ENCODE measurements at places on chromosomes 7 and 10.

DNA sequence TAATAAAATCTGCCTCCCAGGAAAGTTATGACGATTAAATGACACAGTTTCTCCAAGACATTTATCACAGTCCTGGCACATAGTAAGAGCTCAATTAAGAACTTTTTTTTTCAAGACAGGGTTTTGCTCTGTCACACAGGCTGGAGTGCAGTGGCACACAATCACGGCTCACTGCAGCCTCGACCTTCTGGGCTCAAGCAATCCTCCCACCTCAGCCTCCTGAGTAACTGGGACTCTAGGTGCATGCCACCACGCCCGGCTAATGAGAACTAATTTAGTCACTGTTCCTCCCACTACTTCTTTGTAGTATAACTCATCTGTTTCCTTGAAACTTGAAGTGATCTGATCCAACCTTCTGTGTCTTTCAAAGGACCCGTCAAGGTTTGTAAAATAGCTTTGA, 42.2 kb upstream of the MXI1 start:
- no peak for DNase-seq

DNA sequence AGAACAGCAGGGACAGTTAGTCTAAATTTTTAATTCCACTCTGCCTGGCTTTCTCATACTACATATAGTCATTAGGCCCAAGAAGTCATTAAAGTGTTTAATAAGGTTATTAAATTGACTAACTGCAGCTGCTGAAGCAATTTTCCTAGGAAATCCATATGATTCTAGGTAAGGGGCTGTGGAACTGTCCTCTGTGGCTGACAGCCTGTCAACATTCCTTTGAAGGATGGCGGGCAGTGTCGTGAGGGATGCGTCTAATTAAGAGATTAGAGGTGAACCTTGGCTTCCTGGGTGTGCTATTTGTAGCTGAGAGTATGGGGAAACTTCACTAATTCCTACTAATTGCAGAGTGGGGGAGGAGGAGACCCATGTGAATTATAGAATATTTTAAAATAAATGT, 64.6 kb downstream of the SNX10 start:
- no peak for DNase-seq

DNA sequence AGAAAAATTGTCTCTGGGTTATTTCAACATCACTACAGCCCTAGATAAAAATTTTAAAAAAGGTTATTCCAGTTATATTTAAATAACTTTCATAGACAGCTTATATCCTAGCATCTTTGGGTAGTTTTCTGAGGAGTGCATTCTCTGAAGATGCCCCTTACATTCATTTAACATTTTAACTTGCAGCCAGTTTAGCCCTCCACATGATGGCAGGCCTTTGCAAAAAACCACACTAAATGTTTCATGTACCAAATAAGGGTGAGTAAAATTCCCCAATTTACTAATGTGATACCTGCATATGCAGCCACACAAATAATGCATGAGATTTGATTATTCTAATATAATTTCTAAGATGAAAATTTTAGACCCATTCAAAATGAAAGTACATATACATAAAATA, 108.4 kb upstream of the ZWINT start:
- no peak for DNase-seq

DNA sequence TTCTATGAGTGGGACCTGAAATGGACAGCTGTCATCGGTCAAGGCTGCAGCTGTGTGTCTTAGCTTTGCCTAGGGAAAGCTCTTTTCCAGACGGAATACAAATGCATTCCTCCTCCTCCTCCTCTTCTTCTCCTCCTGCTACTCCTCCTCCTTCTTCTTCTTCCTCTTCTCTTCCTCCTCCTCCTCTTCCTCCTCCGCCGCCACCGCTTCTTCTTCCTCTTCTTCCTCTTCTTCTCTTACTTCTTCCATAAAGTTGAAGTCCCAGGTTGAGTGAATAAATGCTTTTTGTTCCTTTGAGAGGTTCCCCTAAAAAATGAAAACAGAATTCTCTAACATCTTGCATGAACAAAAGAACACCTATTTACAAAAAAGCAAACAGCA, 28.7 kb downstream of the KLF6 start:
- no peak for DNase-seq

- no peak for DNase-seq
These were observed 155.4 kb downstream of the CELF2 start for GRCh38 chr10:11173042-11173441.

DNA sequence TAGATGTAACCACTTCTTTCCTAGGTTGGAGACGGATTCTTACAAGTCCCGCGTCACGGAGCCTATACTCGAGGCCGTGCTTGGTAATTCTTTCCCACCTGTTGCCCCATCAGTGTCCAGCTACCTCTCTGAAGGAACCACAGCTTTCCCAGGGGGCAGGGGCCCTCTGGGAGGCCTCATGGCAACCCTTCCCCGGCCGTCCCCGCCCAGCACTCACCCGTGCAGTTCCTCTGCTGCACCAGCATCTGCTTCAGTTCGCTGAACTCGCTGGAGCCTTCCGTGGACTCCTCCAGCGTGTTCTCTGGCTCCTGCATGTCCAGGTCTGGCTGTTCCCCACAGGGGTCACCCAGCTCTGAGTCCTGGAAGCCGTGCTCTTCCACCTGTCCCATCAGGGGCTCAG, 24.5 kb downstream of the ZNF777 start:
- no peak for DNase-seq

GRCh38 chr10:2734603-2735002, 332.7 kb upstream of the PFKP start:
- no peak for DNase-seq

- peak; percentile 78 for DNase-seq
These were observed 62.2 kb upstream of the TARP start for GRCh38 chr7:38335492-38336147.

GRCh38 chr10:11086177-11086840, 68.6 kb downstream of the CELF2 start:
- DNase-seq, result no peak

GRCh38 chr10:113496111-113497109, 56.4 kb upstream of the HABP2 start:
- no peak for DNase-seq

- DNase-seq, result no peak
These were observed 17.6 kb downstream of the DNAJB12 start for GRCh38 chr10:72337039-72337629.

- DNase-seq, result no peak
These were observed 50.9 kb downstream of the DCLRE1A start for GRCh38 chr10:113802997-113803396.

DNA sequence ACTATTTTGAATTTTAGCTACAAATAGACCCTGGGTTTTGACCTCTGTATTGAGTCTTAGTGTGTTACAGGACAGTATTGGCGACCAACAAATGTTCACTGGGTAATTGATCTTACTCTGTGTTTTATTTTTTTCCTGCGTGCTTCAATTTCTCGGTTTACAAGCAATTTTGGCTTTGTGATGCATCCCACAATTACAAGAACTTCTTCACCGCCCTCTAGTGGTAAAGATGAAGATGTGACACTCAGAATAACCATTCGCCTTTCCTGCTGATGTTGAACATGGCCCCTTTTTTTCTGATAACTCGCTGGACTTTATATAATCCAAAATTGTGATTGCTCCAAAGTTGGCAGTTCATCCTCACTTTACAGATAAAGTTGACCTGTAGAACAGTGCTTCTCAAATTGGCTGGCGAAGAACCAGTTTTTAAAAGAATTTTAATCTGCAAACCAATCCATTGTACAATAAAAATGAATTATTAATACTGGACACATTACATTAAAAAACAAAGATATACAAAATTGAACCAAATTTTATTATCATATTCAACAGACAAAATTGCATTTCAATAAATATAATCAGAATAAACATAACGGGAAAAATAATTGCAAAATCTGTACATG, 20.2 kb upstream of the SMC3 start:
- DNase-seq, result peak; percentile 16

DNA sequence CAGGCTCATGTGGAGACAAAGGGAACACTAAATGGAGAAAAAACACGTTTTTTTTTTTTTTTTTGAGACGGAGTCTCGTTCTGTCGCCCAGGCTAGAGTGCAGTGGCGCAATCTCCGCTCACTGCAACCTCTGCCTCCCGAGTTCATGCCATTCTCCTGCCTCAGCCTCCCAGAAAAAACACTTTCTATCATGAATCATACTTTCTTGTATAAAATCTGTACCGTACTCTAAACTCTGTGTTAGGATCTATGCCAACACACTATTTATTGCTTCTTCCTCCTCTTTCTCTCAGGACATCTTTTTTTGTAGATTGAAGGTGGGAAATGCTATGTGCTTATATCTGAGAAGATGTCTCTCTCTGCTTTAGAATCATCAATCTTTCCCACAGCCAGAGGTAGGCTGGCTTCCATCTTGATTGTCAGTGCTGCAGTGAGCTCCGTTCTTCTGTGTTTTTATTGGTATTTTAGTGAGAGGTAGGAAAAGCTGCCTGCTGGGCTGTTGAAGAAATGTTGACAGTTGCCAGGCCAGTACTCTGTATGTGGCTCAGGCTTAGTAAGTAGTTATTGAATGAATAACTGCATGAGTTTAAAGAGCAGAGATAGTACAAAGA, 101.1 kb downstream of the GPR85 start:
- DNase-seq, result no peak

- DNase-seq, result no peak
These were observed 45.4 kb downstream of the PPIF start for GRCh38 chr10:79392506-79393176.

DNA sequence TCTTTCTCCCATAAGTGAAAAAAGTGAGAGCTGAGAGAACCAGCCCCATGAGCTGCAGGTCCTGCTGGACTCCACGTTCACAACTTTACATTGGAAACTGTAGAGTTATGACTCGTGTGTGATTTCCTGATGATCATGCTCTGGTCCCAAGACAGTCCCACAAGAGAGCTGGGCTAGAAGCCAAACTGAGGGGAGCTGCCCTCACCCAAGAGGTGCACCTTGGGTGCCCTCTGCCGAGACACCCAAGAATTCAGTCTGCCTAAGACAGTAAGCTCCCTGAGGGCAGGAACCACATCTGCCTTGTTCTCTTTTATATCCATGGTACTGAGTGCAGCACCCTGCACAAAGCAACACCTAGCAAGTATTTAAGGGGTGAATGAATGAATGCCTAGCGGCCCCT, 112.8 kb upstream of the SFMBT2 start:
- no peak for DNase-seq

Data from SHP77 treated with DMSO at 0.1 percent for 48 hours (cell line).